ENCODE measurements at places on chromosomes 11 and 22. TPM values are rescaled to one million over a fixed set of nuclear protein-coding genes. Genes with fewer than 3 reads are reported as not detected.

CADM1 gene
- total RNA-seq = 5.1 TPM

ZNF215 gene
- 5.8 TPM for total RNA-seq

SOX6 gene
- total RNA-seq = 2.5 TPM

GPR83 gene
- 0.07 TPM for total RNA-seq

ALDH3B1 gene
- total RNA-seq = 1.0 TPM

MMP3 gene
- 0.36 TPM for total RNA-seq

DRD4 gene
- 0.07 TPM for total RNA-seq

KRTAP5-1 gene
- total RNA-seq = not detected

MPPED2 gene
- not detected for total RNA-seq

EI24 gene
- 184 TPM for total RNA-seq

TRIM49C gene
- not detected for total RNA-seq

GLB1L3 gene
- total RNA-seq = 1.3 TPM

All from nasal cavity respiratory epithelium epithelial cell of viscerocranial mucosa (primary cell).